ENCODE measurements at places on chromosomes 12 and 14.

- peak; percentile 54 for DNase-seq
Observed at GRCh38 chr14:34064349-34064748, 113.5 kb upstream of the EGLN3 start.

GRCh38 chr14:86423214-86423613 is 893.3 kb downstream of the FLRT2 start:
- no peak for DNase-seq

DNA sequence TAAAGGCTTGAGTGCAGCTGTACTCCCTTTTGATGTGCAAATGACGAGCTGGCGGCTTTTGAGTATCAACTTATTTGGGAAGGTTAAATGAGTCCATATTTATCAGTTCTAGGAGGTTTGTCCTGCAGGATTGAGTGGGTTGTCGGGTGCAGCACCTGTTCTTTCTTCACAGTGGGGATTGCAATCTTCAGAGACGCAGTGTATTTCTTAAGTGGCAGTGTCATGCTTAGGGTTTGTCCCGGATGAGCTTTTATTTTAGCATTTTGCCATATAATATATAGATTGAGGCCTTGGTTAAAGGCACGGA is 1.2 kb downstream of the FUT8 start:
- DNase-seq, result no peak

GRCh38 chr12:89523843-89524540 is 604 bp downstream of the GALNT4 start:
- no peak for DNase-seq

Data from left hindlimb (tissue), 1 donor.